Substantia nigra (tissue), 51 donors: ENCODE measurements at places on chromosomes 13 and 19.

DNA sequence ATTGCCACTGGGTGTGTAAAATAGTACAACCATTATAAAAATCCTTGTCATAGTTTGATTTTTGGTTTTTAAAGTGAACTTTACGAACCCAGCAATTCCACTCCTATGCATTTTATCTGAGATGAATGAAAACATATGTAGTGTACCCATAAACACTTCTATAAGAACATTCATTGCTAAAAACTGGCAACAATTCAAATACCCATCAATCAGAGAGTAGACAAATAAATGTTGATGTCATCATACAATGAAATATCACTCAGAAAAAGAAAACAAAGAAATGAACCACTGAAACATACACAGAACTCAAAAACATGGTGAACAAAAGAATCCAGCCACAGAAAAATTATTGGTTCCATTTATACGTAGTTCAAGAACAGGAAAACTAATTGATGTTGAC, 202.3 kb downstream of the ABCC4 start:
- no peak for DNase-seq

- no peak for DNase-seq
These were observed 87.6 kb downstream of the MYCBP2 start for GRCh38 chr13:77239312-77239711.

DNA sequence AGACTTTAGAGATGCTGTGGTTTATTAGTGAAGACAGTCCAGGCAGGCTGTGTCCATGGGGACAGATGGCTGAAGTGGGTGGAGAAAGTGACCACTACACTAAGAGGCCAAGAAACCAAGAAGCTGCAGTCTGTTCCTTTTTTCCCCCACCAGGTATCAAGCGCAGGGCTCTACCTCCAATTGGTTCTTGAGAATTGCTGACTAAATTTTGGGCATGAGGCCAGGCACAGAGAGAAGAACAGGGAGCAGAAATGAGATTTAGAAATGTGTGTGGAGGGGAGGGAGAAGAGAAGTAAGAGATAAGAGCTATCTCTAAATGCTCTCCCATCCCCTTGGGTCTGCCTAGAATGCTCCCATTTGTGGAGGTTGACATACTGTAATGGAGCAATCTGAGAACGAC, 12.3 kb upstream of the CYSLTR2 start:
- no peak for DNase-seq

GRCh38 chr19:10510301-10510802, 6.9 kb downstream of the S1PR5 start:
- no peak for DNase-seq

DNA sequence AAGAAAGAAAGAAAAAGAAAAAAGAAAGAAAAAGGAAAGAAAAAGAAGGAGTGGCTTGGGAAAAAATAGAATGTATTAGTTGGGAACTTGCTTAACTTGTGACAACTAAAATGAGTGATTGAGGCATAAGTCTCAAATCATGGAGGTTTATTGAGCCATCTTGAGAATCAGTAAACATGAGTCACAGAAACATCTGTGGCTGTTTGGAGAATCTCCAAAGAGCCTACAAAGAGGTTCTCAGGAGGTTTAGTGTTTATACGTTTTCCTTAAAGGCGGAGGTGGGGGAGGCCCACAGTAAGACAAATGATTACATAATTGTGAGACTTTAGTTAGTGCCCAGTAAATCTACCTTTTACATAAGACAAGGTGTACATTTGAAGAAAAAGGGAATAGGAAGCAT, 38.6 kb downstream of the WDR87 start:
- no peak for DNase-seq

DNA sequence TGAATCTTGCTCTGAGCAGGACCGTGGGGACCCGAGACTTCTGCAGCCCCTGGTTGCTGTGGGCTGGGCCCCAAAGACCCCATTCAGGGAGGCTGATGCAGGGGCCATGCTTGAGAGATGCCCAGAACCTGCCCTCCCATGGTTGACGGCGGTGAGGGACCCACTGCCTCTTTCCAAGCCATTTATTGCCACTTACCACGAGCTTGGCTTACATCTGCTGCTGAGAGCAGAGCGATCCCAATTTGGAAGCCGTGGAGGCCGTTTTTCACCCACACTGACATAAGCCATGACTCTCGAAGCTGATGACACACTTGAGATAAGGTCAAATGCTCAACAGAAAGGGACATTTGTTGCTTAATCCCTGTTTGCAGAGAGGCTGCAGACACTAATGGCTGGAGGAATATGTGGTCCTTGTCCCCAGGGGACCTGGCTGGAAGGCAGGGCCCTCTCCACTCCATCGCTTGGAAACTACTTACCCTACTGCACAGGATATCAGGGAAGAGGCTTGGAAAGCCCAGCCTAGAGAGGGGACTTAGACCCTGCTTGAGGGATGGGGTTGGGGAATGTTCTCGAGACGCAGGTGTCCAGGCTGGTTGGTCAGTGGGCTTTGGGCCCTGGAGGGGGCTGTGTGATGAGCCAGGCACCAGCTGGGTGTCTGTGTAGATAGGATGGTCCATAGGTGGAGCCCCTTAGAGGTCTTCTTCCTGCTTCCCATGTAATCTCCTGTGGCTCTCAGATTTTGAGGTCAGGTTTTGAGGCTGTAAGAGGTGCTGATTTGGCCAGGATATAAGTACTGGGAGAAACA, 15.3 kb downstream of the ZNF536 start:
- DNase-seq: no peak

- peak; percentile 90 for DNase-seq
These were observed 1.8 kb downstream of the PCDH17 start for GRCh38 chr13:57633141-57633949.

- no peak for DNase-seq
These were observed 1517.7 kb downstream of the SLITRK1 start for GRCh38 chr13:82364525-82364924.

- DNase-seq: no peak
These were observed 14.9 kb upstream of the ZNF611 start for GRCh38 chr19:52749780-52750179.

DNA sequence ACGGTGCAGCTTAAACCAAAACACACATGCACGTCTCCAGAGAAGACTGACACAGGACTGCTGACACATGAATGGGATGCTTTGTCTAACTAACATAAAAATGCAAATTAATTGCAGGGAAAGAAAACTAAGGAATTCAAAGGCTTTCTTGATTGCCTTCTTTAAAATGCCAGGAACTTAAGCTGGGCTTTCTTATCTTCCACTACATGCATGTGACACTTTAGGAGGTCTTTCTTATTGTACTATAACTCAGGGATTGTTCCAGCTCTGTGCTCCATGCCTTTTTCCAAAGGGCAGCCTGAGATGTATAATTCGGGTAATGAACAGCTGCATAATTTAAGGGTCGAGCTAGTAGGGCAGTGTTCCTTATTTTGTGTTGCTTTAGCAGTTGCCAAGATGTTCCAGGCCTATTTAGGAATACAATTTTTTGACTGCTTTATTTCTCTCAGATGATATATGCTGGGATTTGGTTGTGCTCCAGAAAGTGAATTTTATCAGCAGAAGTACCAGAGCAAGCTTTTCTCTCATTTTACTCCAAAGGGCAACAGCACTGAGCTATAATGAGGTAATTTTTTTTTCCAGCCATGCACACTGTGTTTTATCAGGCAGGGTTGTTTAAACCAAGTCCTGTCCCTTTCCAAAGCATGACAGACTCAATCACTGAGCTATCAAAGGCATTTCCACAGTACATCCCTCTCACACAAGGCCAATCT, 885.2 kb downstream of the PCDH9 start:
- DNase-seq: no peak

DNA sequence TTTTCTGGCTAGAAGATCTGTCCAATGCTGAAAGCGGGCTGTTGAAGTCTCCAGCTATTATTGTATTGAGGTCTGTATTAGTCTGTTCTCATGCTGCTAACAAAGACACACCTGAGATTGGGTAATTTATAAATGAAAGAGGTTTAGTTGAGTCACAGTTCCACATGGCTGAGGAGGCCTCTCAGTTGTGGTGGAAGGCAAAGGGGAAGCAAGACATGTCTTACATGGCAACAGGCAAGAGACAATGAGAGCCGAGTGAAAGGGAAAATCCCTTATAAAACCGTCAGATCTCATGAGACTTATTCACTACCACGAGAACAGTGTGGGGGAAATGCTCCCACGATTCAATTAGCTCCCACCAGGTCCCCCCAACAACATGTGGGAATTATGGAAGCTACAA, 980.4 kb downstream of the SLITRK5 start:
- DNase-seq: no peak

- DNase-seq: no peak
These were observed 303.3 kb downstream of the POU4F1 start for GRCh38 chr13:78299832-78300623.

DNA sequence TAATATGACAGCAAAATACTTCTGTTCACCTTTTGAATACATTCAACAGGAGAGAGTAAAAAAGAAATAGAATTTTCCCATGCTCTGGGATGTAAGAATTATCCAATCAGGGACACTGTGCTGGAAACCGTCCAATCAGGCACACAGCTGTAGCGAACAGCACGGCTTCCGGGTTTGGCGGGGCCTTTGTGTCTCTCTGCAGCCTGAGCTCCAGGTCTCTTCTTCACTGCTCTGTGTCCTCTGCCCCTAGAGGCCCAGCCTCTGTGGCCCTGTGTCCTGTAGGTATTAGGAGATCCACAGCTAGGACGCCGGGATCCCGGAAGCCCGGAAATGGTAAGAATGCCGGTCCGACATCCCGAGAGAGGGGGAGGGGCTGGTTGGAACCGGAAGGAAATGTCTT, 92.7 kb downstream of the ZNF737 start:
- DNase-seq: no peak

DNA sequence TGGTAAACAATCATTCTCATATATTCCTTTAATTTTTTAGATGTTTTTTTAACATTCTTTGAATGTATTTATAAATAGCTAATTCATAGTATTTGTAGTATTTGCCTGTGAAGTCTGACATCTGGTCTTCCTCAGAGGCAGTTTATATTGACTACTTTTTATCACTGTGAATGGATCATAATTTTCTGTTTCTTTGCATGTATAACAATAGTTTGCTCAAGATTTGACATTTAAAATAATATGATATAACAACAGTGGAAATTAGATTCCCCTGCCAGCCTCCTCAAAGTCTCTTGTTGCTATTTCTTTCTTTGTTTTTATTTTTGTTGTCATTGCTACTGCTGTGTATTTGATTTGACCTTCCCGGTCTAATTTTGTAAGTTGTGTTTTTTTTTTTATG, 297.0 kb upstream of the PCDH20 start:
- DNase-seq: no peak

DNA sequence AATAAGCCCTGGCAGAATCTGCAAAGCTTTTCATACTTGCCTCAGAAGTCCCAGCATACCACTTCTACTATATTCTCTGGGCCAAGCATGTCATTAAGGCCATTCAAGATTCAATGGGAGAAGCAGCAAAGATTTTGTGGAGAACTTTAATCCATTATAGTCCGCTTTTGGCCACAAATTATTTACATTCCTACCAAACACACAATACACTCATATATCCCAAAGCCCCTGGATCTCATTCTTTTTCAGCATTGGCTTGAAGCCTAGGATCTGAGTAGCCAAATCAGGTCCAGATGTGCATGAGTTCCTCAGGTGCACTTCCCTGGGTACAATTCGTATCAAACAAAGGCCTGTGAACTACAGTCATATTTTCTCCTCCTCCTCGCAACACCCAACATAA, 203.4 kb downstream of the NDFIP2 start:
- DNase-seq: no peak

- no peak for DNase-seq
These were observed 34.4 kb downstream of the DCLK1 start for GRCh38 chr13:36096461-36097416.

- no peak for DNase-seq
These were observed 303.6 kb upstream of the ZNF507 start for GRCh38 chr19:32041681-32042292.

DNA sequence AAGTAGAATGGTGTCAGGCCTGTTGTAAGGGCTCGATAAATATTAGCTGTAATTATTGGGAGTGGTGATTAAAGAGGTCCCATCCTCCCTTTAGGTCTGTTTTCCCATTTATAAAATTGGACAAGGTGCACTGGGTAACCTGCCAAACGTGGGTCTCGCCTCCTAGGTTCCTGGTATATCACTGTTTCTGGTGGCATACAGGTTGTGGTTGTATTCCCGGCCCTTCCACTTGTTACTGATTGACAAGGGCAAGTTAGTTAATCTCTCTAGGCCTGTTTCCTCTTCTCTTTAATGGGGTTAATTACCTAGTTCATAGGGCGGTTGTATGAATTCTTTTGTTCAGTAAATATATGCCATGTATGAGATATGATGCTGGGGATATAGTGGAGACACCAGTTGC, 1.5 kb downstream of the PPP2R1A start:
- no peak for DNase-seq

DNA sequence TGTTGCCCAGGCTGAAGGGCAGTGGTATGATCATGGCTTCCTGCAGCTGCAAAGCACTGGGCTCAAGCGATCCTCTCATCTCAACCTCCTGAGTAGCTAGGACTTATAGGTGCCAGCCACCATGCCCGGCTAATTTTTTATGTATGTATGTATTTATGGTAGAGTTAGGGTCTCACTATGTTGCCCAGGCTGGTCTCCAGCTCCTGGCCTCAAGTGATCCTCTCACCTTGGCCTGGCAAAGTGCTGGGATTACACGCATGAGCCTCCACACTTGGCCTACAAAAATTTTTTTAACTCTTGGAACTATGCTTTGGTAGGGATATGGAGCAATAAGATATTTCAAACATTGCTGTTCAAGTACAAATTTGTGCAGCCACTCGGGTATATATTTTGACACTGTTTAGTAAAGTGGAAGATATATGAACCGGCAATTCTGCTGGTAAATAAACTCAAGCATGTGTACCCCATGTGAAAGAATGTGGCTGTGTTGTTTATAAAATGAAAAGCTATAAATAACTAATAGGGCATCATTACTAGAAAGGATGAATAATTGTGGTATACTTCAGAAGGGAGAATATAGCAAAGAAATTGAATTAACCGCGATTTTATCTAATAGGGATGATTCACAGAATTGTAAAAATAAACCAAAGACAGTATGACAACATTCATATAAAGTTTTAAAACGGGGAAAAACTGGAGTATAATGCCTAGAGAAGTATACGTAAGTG, 1.1 kb downstream of the ZNF566 start:
- no peak for DNase-seq

DNA sequence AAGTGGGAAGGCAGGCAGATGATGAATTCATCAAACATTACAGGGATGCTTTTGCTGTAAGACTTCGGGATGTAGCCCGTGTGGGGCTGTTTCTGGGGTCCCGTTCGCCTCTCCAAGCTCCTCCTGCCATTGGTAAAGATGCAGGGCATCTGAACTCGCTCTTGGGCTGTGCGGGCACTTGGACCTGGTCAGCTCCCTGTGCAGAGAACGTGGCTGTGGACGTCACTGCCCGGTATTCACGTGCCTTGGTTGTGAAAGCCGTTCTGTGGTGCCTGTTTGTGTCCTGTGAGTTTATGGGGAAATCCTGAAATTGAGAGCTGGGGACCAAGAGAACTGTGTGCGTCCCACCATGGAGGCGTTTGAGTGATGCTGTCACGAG, 5.4 kb downstream of the TFDP1 start:
- DNase-seq: no peak

DNA sequence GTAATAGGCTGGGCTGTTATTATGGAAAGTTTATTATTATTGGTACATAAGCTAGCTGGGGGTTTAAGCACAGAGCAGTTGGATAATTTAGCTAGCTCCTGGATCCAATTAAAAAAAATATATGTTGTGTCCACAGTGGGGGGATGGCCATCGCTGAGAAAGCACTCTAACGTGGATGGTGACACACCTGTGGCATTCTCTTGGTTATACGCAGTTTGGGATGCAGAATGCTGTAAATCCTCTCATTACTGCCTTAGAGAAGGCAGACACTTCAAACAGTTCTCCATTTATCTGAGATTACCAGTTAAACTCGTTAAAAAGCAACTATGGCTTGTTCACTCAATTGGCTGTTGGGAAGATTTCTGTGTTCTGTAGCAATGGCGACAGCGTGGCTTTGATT, 2.4 kb upstream of the ZNF536 start:
- DNase-seq: no peak
